Airway epithelial cell (primary cell): ENCODE measurements at places on chromosomes 1 and 21. TPM values are rescaled to one million over a fixed set of nuclear protein-coding genes. Genes with fewer than 3 reads are reported as not detected.

Gene SYNJ1
- 2.2 and 3.2 TPM in 2 replicates for total RNA-seq

Gene TRMT1L
- 14.8 and 20.9 TPM in 2 replicates for total RNA-seq

Gene LYPD8
- total RNA-seq, result not detected in 2 replicates

Gene ZNF593OS
- not detected in 2 replicates for total RNA-seq

Gene TMEM79
- 37.5 and 38.2 TPM in 2 replicates for total RNA-seq

Gene LCE2C
- total RNA-seq, result not detected in 2 replicates

Gene WASF2
- 47.9 and 62.5 TPM in 2 replicates for total RNA-seq

Gene SPRR1A
- total RNA-seq, result 83.3 and 172 TPM in 2 replicates

Gene KIF17
- total RNA-seq, result 0.21 and 0.74 TPM in 2 replicates

Gene G0S2
- 57.3 and 105 TPM in 2 replicates for total RNA-seq

Gene DCDC2B
- not detected in 2 replicates for total RNA-seq

Gene TRIM17
- total RNA-seq, result 0.21 and 4.0 TPM in 2 replicates

Gene SRGAP2
- total RNA-seq, result 20.1 and 20.3 TPM in 2 replicates

Gene FCRL4
- not detected in 2 replicates for total RNA-seq

Gene ALDH4A1
- total RNA-seq, result 40.9 and 50.1 TPM in 2 replicates

Gene KCNC4
- total RNA-seq, result 2.5 and 2.9 TPM in 2 replicates

Gene TRAPPC10
- 14.1 and 15.6 TPM in 2 replicates for total RNA-seq

Gene GBP2
- total RNA-seq, result 1.6 and 2.2 TPM in 2 replicates

Gene GJB3
- total RNA-seq, result 115 and 159 TPM in 2 replicates

Gene MX1
- total RNA-seq, result 0.37 and 1.4 TPM in 2 replicates

Gene CITED4
- total RNA-seq, result 79.4 and 101 TPM in 2 replicates

Gene KRTAP19-5
- not detected in 2 replicates for total RNA-seq

Gene C1QA
- not detected in 2 replicates for total RNA-seq

Gene OR6N1
- not detected in 2 replicates for total RNA-seq

Gene TSPAN1
- total RNA-seq, result 37.5 and 39.6 TPM in 2 replicates

Gene EDN2
- total RNA-seq, result 2.8 and 10.1 TPM in 2 replicates

Gene SPRTN
- 7.8 and 17.5 TPM in 2 replicates for total RNA-seq

Gene TEX38
- not detected in 2 replicates for total RNA-seq

Gene CFHR1
- total RNA-seq, result not detected in 2 replicates

Gene HMGCL
- total RNA-seq, result 31.4 and 32.7 TPM in 2 replicates

Gene TSSK3
- 0.21 TPM in 1 of 2 replicates, not detected in the other for total RNA-seq

Gene ZYG11B
- total RNA-seq, result 12.9 and 22.7 TPM in 2 replicates

Gene ALG14
- total RNA-seq, result 0.99 and 1.2 TPM in 2 replicates

Gene PLXNA2
- total RNA-seq, result 17.6 and 23.6 TPM in 2 replicates

Gene SMIM12
- total RNA-seq, result 31.0 and 37.5 TPM in 2 replicates

Gene CD101
- 0.07 and 0.14 TPM in 2 replicates for total RNA-seq
